ENCODE measurements at places on chromosomes 7 and 10.

- no peak for DNase-seq
Measured at GRCh38 chr10:35913628-35914027, 271.5 kb upstream of the FZD8 start.

DNA sequence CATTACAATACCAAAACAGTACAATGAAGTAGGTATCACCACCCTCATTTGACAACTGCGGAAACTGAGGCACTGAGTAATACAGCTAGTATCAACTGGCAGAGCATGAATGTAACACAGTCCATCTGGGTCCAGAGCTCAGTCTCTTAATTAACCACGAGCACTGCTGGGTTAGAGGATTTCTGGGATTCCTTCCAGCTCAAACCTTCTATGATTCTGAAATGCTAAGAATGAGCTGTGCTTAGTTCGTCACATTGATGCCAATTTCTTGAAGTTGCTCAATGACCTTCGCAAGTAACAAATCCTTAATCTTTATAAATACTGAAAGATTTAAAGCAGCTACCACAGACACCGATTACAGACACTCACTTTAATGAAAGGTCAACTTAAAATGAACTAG is 62.5 kb downstream of the SGMS1 start:
- DNase-seq: peak; percentile 97

DNA sequence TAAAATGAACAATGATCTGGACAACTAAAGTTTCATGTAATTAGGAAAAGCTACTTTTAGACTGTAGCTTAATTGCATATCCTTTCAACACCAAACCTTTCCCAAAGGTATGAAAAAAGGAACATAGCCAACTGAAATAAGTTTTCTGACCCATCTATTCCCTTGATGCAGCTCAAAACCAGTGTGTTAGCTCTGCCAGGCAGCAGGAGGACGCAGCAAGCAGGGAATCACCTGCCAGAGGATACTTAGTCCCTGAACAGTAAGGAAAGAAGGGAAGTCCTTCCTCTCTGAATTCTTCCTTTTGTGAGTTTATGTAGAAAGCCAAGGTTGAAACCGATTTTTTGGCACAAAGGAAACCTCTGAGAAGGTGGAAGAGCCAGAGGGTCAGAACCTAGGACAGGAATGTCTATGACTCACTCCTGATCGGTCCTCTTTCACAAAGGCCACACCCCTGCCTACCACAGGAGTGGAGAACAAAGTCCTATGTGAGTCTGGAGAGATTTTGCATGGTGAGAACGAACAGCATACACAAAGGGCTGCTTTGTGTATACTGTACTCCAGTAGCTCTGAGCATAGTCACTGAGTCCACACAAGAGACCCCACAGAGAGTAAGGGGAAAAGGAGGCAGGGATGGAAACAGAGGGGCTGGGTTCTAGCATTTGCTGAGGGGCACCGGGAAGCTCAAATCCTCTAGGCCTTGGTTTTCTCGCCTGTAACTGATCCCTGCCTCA is 68.8 kb upstream of the GSDME start:
- DNase-seq: no peak

DNA sequence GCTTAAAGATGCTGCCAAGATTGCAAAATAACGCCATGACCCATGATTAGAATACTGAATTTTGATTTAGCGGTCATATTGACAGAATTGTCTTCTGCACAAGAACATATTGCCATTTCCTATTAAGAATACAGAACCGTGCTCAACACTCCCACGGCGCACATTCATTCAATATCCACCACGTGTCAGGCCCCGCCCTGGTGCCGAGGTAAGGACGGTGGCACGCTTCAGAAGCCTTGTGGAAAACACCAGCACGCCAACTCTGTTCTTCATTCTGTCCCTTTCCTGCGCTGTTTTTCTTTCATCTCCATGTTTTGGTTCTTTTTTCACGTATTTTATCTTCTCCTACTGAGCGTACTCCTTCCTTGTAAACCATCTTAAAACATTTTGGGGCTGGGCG is 189.3 kb downstream of the ZMYND11 start:
- no peak for DNase-seq

DNA sequence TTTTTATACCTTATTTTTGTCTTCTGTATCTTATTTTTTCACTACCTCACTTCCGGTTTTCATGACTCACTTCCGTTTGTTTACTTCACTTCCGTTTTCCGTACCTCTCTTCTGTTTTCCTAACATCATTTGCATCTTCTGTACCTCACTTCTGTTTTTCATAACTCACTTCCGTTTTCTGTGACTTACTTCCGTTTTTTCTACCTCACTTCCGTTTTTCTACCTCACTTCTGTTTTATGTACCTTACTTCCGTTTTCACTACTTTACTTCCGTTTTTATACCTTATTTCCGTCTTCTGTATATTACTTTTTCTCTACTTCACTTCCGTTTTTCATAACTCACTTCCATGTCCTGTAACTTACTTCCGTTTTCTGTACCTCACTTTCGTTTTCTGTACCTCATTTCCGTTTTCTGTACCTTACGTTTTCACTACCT is 492.5 kb upstream of the AKR1E2 start:
- DNase-seq: no peak

GRCh38 chr10:69639291-69640195 is 9.5 kb downstream of the FAM241B start:
- no peak for DNase-seq

DNA sequence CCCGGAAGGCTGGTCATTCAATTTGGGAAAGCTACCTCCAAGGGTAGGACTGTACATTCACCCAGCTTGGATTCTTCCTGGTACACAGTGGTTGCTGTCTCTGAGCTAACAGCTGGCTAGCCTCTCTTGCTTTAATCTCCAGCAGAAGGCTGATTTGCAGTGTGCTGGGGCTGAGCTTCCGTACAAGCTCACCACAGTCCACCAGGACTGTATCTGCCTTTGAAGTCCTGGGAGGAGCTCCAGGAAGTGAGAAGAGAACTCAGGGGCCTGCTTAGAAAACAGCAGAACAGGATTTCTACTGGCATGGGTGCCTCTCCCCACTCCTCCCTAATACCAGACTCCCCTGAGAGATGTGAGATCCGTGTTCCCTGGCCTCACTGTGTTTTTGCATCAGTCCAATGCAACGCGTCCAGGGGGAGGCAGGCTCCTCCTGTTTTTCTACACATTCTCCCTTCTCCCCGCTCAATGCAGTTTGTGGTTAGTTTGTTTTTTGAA is 6.6 kb downstream of the AFAP1L2 start:
- no peak for DNase-seq

DNA sequence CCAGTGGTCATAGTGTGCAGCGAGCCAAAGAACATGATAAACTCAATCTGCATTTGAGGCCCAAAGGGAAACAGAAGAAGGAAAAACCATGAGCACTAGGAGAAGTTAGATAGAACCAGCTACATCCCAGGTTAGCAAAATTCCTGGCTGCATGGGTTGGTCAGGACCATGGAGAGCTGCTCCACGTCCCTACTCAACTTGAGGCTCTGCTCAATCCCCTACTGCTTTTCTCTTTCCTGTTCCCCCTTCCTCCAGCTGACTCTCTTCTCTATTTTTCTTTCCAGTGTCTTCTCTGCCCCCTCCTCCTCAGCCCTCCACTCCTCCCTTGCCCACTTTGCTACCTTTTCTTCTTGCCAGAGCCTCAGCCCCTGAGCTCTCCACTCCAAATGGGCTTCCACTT is 21.9 kb upstream of the VSIR start:
- no peak for DNase-seq

GRCh38 chr7:102472126-102473041 is 6.3 kb downstream of the POLR2J start:
- DNase-seq: no peak

- DNase-seq: no peak
Measured at GRCh38 chr7:6257675-6258074, 14.7 kb downstream of the CYTH3 start.

- DNase-seq: no peak
Measured at GRCh38 chr7:13829914-13830900, 159.3 kb downstream of the ETV1 start.

DNA sequence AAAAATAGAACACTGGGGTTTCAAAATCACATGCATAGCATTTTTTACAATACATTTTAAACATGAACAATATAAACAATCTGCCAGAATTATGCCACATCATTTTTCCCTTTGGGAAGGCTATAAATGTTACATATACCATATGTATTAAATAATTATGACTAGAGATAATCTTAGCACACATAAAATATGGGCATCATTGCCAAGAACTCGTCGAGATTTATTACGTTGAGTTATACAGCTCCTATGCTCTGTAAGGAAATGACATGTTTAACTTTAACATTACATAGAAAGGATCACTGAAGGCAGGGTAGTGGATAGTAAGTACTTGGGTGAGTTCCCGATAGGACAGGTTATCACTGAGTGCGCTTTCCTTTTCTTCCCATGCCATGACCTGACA is 267.8 kb downstream of the PARD3 start:
- DNase-seq: no peak

- DNase-seq: no peak
Measured at GRCh38 chr7:70498232-70498992, 633.5 kb upstream of the GALNT17 start.

GRCh38 chr10:48508791-48509772 is 95.8 kb downstream of the ARHGAP22 start:
- no peak for DNase-seq

DNA sequence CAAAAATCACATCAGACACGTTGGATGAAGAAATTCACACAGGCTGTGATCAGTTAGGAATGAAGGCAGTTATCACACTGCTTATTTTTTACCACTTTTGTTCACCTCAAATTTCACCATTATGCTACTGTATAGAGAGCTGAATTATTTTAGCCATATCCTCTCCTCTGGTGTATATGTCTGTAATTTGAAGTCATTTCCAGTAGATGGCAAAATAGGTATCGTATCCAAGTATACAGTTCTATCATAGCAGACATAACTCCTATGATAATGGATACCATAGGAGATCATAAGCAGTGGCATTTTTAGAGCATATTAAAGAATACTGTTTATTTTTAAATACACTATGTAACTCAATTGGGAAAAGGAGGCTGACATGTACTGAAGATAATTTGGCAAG is 909.7 kb downstream of the DNAJB9 start:
- DNase-seq: no peak

GRCh38 chr7:6489612-6490011 is 41.9 kb upstream of the DAGLB start:
- no peak for DNase-seq

- peak; percentile 97 for DNase-seq
Measured at GRCh38 chr7:151754142-151754590, 122.7 kb downstream of the PRKAG2 start.

DNA sequence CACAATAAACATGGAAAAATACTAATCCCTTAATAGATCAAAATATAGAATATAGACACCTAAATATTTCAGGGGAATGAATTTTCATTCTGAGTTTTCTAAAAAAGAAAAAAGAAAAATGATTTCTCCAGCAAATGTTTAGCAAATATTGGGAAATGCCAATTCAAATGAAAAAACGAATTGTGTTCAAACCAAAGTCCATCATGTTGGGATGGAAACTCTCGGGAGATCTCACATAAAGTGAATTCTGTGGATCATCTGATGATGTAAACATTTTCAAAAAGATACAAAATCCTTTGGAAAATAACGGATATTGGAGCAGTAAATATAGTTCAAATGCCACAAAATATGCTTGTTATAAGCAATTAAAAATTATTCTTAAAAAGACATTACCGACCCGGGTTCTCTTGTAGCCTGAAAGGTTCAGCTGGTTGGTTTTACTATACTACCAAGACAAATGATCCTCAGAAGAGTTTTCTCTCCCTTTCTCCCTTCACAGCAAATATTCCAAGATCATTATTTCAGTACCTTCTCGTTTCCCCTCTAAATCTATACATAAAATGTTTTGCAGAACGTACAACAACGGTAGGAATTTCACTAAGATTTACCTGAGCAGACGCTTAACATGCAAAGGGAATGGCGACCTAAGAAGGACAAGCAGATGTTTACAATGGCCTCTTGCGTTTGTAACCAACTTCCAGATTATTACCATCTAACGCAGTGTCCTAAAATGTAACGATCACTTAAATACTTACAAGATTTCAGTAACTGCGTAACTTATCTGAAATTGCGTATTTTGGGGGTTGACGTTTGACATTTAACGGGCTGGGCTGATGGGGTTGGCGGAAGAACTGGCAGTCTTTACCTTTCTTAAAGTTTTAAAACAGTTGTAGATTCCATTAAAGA is 2.5 kb downstream of the HOXA13 start:
- no peak for DNase-seq

DNA sequence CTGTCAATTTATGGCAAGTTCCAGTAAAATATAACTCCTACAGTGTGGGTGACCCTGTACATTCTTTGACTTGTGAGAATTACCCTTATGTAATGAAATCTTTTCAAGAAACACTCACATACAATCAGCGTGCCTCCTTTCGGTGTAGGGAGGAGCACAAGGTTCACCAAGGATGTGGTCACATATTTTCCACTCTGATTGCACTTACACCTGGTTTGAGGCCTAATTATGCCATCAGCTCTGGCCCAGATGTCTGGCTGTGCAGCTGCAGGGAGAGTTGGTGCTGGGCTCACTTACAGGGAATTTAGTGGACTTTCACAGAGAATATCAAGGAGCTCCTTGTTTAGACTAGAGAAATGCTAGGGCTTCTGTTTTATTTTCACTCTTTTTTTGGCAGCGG is 146.0 kb upstream of the STEAP4 start:
- no peak for DNase-seq

DNA sequence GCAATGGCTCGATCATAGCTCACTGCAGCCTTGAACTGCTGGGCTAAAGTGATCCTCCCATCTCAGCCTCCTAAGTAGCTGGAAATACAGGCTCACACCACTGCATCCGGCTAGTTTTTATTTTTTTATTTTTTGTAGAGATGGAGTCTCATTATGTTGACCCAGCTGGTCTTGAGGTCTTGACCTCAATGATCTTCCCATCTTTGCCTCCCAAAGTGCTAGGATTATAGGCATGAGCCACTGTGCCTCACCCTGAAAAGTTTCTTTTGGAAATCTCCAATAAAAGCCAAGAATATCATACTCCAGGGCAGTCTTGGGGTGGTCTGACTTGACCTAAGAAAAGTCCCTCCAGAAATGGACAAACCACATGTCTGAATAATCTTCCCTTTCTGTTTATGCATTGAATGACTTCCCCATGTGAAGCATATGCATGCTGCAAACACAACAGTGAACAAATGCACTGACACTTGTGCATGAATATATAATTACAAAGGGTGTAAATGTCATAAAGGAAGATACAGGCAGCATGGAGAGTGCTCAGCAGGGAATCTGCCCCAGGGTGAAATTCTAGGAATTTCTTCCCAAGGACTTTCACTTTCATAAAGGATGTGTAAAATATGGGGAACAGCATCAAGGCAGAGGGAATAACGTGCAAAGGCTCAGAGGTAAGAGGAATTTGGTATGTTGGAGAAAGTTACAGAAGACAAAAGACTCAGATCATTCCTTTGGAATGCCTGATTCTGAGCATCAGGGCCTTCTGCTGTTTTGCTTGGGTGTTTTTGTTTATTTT is 142.4 kb upstream of the LYZL1 start:
- DNase-seq: no peak

DNA sequence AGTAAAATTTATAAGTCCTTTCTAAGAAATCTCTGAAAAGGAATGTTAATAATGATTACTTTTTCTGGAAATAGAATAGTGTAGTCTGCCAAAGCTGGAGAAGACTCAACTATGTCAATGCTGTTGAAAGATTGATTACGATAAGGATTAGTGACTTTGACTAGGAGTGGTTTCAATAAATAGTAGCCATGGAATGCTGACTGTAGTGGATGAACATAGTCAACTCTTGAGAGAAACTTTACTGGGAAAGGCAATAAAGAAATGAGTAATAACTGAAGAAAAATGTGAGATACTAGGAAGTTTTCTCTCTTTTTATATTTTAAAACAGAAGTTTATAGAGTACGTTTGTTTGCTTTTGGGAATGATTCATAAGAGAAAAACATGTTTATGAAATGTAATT is 105.0 kb upstream of the CDK13 start:
- peak; percentile 38 for DNase-seq
